NCI-H460 (cell line): ENCODE measurements at places on chromosomes 4 and X.
A peak's percentile ranks its signal among the peaks of the same experiment; 100 is the strongest.

GRCh38 chr4:548976-549375 is 27.1 kb downstream of the TMEM271 start:
- no peak for DNase-seq

GRCh38 chrX:1249101-1249887 is 19.3 kb upstream of the CSF2RA start:
- no peak for DNase-seq

- no peak for DNase-seq
These were observed 81.8 kb downstream of the TEX11 start for GRCh38 chrX:70826715-70827114.

DNA sequence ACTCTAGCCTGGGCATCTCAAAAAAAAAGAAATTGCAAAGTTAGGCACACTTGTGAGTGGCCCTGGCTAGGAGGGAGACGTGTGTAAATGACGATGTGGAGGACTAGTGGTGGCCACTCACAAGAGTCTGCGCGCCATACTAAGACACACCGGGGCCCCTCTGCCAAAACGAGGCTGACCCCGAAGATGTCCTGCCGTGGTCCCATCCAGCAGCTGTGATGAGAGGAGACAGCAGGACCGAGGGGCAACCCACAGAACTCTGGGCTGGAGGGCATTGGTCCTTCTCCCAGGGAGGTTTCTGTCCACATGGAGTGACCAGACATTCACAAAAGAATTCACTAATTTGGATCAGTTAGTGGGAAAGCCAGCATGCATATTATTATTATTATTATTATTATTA is 47.4 kb downstream of the NOP14 start:
- no peak for DNase-seq

DNA sequence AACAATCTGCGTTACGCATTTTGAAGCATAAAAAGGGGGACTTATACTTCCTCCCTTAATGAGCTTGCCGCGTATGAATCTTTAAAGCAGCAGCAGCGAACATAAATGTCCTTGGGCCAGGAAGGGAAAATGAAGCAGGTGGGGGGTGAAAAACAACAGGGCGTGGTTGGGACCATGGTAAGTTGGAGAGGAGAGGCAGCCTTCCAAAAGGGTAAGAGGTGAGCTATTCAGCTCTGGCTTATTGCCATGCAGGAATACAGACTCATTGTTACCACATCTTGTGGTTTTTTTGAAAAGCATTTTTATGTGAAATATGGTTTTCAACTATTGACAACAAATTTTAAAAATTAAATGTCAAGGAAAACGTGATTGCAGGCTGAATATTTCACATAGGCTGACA is 710.7 kb upstream of the FAM241A start:
- no peak for DNase-seq

DNA sequence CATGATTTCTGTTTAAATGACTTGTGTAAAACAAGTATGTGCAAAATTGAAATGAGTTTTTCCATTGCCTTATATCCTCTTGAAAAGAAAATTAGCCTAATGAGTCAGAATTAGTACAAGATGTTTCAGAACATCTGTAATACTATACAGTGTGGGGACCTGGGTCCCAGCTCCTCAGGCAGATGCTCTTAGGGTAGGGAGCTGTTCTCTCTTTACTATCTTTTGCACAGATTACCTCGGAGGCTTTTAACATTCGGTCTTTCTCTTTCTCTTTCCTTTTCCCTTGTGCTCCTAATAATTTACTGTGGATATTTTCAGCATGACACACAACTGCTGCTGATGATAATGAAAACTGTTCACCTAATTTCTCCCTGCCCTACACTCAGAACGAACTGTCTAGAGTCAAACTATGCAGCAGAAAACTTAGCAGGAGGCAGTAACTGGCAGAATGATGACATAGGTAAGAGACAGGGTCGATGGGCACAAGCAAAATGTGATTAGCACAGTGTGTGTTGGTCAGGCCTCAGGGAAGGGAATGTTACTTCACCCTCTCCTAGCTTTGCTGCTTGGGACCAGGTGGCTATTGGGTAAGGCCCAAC is 455.3 kb downstream of the PDHA2 start:
- no peak for DNase-seq

- DNase-seq = no peak
These were observed 200.8 kb downstream of the SPATA18 start for GRCh38 chr4:52251864-52252263.

DNA sequence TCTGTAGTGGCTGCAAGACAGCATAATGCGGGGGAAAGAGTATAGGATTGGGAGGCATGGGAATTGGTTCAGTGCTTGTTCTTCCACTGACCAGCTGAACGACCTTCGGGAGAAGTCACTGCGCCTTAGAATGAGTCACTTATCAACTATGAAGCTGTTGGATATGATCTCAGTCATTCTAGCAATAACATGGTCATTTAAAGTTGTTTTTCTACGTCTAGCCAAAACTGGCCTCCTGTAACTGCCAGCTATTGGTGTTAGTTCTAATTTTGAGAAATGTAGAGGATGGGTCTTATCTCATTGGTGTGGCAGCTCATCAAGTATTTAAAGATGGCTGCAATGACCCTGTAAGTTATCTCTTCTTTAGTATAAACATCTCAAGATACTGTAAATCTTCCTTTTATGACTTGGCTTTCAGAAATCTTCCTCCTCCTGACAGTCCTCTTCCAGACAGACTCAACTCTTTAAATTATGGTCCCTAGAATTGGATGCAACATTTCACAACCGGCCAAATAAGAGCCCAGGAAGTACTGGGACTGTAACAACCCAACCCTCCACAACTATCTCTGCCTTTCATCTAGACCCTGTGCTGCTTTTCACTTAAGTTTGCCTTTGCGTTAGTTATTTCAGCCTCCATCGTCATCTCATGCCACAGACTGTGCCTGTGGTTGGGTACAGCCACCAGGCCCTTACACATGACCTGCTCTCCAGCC is 243.3 kb downstream of the CBR4 start:
- no peak for DNase-seq

- peak; percentile 12 for DNase-seq
These were observed 451.3 kb downstream of the TLL1 start for GRCh38 chr4:166324321-166324720.

- DNase-seq = no peak
These were observed 32.0 kb upstream of the DKK2 start for GRCh38 chr4:107068116-107068515.

DNA sequence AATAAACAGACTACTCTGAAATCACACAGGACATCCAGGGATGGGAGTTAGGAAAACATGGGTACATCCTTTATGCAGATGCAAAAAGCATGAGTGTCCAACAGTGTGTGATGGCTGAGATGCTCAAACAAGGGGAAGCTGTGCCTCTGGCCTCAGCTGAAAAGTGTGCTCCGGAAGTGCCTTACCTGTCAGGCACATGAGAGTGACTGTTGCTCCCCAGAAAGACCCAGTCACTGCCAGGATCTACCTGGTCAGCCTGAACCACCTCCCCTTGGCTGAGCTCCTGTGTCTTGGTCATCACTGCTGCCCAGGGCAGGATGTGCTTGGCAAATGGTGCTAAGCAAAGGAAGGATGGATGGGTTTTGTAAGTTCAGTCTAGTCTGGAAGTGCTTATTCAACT is 4.0 kb downstream of the PPP2R2C start:
- no peak for DNase-seq

DNA sequence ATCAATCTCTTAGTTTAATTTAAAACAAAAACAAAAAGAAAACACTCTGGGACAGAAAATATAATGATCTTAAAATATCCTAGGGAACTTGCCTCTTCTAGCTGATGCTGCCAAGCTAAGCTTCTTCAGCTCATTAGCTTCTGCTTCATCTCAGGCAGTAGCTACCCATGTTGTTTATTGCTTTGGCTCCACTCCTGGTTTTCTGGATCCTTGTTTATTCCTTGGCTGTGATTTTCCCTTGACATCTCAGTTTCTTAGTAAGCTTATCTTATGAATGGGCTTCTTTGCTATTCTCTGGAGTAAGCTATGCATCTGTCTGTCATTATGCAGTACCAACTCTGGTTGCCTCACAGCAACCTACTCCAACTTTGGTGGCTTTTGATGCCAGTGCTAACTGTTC is 5.1 kb upstream of the MTHFD2L start:
- no peak for DNase-seq

- no peak for DNase-seq
These were observed 243.0 kb upstream of the TRAM1L1 start for GRCh38 chr4:117328333-117328732.

DNA sequence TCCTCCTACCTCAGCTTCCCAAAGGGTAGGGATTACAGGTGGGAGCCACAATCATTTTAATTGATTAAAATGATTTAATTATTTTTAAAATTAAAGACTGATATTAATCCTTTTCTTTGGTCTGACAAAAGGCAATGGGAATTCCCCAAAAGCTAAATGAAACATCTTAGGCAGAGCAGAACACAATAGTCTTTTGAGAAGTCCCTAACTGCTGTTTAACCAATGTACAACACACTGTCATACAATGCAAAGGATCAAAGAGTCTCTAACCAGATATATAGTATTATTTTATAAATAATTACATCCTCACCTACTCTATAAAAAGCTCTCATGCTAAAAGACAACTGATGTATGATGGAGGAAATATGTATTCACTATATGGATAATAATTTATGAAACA is 47.0 kb downstream of the THAP9 start:
- DNase-seq = no peak

DNA sequence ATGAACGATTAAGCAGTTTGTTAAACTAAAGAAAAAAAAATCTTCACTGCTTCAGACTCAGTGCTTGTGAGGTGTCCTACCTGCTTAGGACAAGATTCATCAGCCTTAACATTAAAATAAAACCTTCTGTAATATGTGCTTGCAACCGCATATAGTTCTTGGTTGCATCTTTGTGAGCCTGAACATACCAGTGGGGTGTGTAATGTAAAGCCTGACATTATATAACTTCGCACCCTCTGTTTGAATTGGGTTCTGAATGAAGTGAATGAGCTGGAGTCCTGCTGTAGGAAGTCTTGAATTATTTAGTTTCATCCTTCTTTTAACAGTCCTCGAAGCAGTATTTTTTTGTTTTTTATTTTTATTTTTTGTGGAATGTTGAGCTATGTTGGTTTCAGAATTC is 3.1 kb downstream of the KDM6A start:
- DNase-seq = no peak

GRCh38 chr4:15799141-15799540 is 21.0 kb downstream of the CD38 start:
- DNase-seq = no peak

- peak; percentile 89 for DNase-seq
These were observed 20.1 kb upstream of the ARAF start for GRCh38 chrX:47540754-47541538.

DNA sequence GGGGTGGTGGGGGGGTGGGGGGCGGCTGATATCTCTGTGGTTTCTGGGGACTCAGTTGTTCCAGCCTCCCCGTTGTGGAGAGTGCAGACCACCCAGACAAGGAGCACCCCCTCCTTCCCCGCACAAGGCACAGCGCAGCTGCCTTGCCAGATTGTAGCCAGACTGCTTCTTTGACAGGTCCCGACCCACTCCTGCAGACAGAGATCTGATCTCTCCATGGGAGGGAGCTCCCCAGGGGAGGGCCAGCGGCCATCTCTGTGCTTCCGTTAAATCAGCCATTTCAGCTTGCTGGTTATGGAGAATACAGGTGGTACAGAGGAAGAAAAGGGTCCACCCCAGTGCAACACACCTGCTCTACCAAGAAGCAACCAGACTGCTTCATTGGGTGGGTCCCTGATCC is 80.8 kb downstream of the FGF16 start:
- DNase-seq = no peak

DNA sequence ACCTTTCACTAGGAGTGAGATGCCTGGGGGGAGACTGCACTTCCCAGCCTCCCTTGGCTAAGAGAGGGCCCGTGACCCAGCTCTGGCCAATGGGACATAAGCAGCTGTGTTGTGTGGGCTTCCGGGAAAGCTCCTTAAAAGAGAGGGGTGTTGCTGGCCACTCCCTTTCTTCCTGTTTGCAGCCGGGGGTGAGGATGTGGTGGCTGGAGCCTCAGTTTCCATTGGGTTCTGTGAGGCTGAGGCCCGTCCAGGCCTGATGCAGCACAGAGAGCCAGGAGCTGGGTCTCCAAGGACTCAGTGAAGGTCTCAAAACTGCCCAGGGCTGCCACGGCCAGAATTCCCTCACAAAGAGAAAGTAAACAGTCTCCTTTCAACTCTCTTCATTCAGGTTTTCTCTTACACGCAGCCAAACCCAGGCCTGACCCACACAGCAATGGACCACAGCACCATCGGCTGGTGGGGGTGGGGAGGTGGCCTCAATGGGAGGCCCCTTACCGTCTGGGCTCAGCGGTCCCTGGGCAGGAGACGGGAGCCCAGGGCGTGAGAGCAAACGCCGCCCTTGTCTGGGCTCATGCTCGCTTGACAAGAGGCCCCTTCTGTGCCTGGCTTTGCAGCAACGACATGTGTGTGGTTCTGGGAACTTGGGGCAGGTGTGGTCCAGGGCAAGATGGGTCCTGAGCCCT is 6.6 kb downstream of the NKX1-1 start:
- DNase-seq = no peak

DNA sequence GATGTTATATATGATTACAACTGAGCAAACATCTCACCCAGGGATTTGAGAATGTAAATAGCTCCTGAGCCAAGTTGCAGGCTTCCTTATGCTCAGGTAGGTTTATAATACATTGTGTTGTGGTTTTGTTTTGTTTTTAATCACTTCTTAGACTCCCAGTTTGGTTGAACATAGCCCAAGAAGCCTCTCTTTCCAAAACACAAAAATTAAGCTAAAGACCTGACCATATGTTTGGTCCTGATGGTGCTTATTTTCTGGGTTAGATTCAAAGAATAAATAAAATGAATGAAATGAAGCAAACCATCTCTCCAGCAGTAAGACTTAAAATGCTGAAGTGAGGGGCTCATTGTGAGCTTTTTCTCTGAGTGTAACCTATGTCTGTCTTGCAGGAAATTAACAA is 93.5 kb downstream of the GRXCR1 start:
- no peak for DNase-seq

DNA sequence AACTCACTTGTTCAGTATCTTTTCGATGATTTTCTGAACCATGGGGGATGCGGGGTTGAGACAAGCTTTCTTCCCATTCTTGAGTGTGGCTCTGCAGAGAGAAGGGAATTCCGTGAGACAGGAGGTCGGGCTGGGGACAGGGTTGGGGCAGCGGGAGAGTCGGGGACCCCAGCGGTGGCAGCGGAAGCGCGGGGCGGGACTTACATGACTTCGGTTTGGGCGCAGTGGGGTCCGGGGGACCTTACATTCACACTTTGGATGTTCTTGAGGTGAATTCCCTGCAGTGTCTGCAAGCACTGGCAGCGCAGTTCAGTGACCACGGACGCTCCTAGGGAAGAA is 434 bp downstream of the CXCL3 start:
- no peak for DNase-seq

GRCh38 chr4:77623091-77623490 is 17.5 kb downstream of the CXCL13 start:
- no peak for DNase-seq

- no peak for DNase-seq
These were observed 340.2 kb downstream of the GASK1B start for GRCh38 chr4:157832596-157832995.
